NCI-H1417 (cell line): ENCODE measurements at places on chromosomes 3 and 15.

DNA sequence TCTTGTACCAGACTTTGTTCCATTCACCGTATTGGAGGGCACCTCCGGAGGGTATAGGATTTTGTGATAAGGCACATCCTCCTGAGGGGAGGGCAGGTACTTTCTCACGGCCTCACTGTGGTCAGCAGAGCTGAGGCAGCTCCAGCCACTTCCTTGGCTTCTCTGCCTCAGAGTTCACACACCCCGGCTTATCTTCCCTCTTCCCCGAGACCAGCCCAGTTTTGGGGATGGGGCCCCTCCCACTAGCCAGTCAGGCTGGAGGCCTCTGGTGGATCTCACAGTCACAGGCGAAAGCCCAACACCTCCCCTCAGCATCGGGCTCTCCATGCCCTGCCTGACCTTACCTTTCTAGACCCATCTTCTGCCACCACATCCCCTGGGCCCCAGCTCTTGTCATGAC is 316.2 kb upstream of the CTDSPL start:
- DNase-seq, result no peak

GRCh38 chr15:29857221-29857789 is 35.0 kb upstream of the TJP1 start:
- DNase-seq, result peak; percentile 13

DNA sequence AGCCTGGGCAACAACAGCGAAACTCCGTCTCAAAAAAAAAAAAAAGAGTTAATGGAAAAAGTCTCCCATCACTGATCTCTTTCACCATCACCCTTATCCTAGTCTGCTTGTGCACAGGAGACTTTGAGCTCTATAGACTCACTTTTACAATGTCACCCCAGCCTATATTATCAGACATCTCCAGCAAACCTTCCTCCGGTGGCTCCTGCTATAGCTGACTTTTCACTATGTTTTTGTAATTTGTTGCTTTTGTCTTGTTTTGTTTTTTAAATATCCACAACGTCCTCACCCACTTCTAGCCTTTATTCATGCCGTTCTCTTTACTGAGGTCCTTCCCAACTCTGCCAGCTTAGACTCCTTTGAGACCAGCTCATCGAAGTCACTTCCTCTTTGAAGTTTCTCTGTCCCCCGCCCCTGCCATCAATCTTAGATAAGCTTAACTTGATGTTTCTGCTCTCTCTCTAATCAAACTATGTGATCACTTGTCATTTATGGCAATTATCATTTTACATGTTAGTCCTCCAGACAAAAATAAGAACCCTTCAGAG is 82.7 kb upstream of the CHD2 start:
- peak; percentile 93 for DNase-seq

DNA sequence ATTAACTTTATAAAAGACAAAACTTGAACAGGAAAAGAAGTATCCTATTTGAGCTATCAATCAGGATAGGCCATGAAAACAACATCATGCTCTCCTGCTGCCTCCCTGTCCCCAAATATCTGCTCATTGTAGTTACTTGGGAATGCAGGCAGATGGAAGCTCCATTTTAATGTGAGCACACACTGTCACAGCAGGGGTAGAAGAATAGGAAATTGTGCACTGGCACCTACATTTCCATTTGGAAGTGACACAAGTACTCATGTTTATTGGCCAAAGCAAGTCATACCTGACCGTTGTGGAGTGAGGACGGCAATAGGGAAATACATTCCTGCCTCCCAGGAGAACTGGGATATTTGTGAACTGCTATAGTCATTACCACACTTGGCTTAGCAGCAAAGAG is 52.4 kb downstream of the ASTE1 start:
- DNase-seq, result no peak
